ENCODE measurements at places on chromosomes 5 and 9.
A peak's percentile ranks its signal among the peaks of the same experiment; 100 is the strongest.

DNA sequence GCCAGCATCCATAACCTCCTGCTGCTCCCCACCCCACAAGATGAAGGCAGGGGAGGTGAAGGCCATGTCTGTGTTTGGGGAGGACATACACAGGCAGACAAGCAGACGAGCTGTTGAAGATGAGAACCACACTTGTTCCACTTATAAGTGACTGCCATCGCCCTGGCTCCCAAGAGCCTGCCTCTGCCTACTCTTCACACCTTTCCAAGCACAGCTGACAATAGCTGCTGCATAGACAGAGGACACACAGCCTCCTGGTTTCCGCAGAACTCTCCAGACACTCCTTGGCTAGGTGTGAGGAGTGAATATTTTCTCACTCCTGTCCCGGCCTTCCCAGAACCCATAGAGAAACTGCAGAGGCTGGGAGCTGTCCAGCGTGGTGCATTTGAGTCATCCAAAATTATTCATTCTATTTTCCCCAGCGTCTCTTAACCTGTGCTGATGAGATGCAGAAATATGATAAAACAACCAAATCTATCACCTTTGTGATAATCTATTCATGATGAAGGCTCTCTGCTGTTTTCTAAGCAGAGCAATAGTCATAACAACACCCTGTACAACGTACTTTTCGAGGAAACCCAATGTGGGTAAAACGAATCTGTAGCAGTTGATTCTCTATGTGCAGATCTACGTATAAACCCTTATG lies 24.7 kb downstream of the KLF9 start:
- DNase-seq = no peak

DNA sequence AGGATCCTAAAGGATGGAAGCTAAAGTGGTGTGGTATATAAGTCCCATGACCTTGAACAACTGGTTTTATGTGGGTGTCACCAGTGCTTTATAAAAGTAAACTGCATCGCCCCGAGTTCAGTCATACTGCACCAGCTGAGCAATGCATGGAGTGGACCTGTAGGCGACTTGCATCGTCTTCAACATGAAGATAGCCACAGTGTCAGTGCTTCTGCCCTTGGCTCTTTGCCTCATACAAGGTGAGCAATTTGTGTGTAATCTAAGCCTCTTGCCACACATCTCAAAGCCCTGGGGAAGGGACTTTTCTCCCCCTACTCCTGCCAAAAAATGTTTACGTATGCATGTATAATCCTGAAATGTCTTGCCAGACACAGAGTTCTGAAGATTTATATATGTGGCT lies at the start of gene SPINK5:
Gene SPINK5 (plus strand): TSS at position 120 of the 400 bp plus-strand sequence. CDS start 65 bp downstream, at position 185.
- DNase-seq = no peak

GRCh38 chr9:114614373-114614772 lies 3.3 kb downstream of the TMEM268 start:
- DNase-seq = peak; percentile 14

DNA sequence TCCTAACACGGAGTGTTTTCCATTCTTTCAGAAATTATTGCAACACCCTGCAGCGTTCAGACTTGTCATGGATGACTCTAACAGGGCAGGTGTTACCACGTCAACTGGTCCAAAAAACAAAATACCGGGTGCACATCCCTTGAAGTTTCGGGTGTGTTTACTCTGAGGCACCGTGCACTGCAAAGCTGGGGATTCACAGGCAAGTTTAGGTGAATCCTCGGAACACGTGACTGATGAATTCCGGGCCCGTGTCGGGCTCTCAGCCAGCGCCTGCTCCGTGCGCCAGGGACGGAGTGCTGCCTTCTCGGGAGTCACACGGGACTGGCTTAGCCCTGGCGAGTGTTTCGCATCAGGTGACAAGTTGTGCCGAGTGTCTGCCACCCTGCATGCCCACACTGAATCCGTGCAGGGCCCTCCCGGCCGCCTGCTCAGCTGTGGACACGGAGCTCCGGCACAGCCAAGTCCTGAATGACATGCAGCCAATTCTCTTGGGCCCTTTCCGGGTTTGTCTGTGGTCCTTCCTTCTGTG lies 66.0 kb upstream of the IRX4 start:
- DNase-seq = no peak

DNA sequence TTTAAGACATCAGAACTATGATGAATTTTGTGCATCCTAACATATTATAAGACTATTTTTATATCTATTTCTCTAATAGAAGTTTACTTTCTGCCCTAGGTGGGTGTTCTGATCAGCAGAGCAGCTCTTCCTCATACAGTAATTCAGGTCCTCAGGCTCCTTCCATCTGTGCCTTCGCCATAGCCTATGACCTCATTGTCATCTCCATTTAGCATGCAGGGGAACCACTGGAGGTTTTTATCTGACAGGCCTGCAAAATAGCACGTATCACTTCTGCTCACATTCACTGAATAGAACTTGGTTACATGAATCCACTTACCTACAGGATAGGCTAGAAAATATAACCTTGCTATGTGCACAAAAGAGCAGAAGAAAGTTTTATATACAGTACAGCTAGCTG lies 159.4 kb upstream of the CCNH start:
- no peak for DNase-seq

- DNase-seq = peak; percentile 59
Observed at GRCh38 chr9:94912700-94913249, 186.3 kb downstream of the AOPEP start.

DNA sequence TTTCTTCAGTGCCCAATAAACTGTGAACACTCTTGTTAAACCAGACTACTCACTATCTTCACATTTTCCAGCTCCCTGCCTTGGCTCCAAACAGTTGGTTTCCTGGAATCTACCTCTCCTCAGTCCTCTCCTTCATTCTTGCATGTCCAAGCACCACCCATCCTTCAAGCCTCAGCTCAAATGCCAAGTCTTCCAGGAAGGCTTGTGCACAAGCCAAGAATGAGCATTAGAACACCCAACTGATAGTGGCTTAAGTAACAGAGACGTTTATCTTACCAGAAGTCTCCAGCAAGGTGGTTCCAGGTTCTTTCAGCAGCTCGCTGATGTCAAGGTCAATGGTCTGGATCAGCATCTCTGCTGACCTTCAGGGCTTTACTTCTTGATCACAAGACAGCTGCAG lies 60.1 kb downstream of the PTPDC1 start:
- DNase-seq = no peak

- DNase-seq = no peak
Observed at GRCh38 chr9:16213781-16214515, 656.5 kb downstream of the BNC2 start.

DNA sequence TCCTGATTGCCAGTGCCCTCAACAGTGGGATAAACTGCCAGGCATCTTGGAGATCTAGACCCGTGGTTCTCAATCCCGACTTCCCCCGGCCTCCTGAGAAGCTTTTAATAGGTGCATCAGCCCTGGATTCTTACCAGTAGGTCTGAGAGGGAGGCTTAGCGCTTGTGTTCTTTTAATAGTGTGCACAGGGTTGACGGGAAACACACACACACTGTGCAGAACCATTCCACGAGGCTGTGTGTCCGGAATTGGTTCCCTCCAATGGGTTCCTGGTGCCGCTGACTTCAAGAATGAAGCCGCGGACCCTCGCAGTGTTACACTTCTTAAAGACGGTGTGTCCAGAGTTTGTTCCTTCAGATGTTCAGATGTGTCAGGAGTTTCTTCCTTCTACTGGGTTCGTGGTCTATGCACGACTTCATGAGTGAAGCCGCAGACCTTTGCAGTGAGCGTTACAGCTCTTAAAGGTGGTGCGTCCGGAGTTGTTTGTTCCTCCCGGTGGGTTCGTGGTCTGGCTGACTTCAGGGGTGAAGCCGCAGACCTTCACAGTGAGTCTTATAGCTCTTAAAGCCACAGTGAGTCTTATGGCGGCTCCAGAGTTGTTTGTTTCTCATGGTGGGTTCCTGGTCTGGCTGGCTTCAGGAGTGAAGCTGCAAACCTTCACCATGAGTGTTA lies 46.6 kb upstream of the PRSS3 start:
- DNase-seq = no peak

GRCh38 chr5:159504857-159505304 lies 174.6 kb upstream of the IL12B start:
- DNase-seq = no peak

- DNase-seq = no peak
Observed at GRCh38 chr5:174140452-174141020, 95.0 kb downstream of the NSG2 start.

DNA sequence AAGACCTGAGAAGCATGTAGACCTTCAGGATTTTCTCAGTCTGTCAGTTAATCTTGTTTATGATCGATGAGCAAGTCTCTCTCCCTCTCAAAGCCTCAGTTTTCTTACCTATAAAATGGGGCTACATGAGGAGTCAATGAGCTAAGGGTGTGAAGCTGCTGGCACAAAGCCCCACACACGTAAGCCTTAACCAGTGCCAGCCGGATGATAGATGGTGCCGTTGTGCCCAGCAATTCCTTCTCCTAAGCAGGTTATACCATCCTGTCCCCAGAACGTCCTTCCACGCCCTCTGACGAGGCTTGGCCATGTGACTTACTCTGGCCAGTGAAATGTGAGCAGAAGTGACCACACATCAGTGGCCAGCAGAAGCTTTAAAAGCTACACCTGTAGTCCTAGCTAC lies 179.0 kb downstream of the C9orf50 start:
- DNase-seq = no peak

- DNase-seq = no peak
Observed at GRCh38 chr9:110897943-110898342, 140.3 kb downstream of the LPAR1 start.

DNA sequence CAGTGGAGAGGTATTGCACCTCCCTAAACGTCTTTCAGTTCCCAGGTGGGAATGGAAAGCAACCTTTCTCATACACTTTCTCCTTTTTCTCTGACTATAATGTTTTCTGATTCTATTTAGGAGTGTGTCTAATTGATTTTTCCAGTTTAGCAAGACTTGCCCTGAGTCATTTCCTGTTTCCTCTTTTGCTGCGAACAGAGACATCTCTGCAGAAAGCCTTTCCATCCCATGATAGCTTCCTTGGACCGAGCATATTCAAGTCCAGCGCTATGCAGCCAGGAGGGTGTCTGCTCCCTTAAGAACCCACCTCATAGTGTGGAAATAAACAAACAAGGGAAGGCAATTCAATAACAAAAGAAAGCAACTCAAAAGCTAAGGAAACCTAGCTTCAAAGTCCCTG lies 60.0 kb upstream of the CDH6 start:
- DNase-seq = no peak

DNA sequence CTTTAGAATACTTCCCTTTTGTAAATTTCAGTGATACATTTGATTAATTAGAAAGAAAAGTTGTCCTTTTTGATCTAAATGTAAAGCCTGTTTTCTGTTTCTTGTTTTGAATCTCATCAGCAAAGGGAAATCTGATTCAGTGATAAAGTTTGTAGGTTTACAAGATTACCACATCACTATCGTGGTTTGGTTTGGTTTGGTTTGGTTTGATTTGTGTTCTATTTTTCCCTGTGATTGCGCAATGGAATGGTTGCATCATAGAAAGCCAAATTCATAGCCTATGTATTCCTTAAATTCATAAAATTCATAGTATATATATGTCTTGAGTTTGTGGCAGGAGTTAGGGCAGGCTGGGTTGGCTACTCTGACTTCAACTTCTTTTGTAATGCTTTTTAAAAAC lies 15.2 kb downstream of the SRFBP1 start:
- no peak for DNase-seq

GRCh38 chr9:4381744-4382143 lies 81.9 kb upstream of the GLIS3 start:
- no peak for DNase-seq

- DNase-seq = no peak
Observed at GRCh38 chr5:81552852-81553566, 159.1 kb upstream of the ACOT12 start.

DNA sequence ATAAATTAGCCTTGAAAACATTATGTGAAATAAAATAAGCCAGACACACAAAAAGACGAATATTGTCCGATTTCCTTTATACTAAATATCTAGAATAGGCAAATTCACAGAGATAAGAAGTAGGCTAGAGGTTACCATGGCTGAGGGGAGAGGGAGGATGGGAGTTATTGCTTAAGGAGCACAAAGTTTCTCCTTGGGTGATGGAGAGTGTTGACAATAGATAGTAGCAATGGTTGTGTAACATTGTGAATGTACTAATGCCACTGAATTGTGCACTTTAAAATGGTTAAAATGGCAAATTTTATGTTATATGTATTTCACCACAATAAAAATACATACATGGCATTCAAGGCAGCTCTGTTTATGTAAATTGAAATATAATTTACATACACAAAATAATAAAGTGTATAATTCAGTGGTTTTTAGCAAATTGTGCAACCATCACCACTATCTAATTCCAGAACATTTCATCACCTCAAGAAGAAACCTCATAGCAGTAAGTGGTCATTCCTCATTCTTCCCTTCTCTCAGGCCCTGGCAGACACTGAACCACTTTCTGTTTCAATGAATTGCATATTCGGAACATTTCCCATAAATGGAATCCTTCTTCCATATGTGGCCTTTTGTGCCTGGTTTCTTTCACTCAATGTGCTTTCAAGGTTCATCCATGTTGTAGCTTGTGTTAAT lies 59.2 kb downstream of the NDST1 start:
- no peak for DNase-seq

GRCh38 chr5:173602423-173602822 lies 14.0 kb downstream of the BOD1 start:
- peak; percentile 50 for DNase-seq

DNA sequence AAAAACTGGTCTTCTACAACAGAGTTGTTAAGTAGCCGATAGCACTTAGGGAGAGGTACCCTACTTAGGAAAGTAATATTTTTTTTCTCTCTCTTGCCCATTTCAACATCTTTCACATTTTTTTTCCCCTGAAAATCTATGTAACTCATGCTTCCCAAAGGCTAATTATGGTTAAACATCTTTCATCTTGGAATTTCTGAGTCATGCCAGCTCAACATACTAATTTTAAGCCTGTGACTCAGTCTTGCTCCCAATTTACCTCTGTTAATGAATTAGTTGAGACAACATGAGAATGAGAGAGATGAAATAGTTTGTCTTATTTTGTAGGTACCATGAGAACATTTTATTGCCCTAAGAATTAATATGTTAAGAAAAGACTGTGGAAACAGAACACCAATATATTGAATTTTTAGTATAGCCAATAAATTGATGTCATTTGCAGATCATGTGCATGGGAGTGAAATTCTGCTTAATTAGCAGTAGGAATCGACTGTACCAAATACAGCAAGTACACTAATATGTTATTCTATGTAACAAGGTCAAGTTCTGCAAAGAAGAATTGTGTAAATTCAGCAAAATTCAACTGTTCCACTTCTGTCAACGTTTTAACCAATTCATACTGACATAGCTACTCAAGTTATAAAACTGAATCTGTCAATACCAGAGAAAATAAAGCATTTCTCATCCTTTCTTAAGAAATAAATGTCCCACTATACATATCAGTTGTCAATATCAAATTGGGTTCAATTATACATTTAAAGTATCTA lies 550.0 kb downstream of the PTPRD start:
- no peak for DNase-seq

GRCh38 chr9:27422279-27422834 lies 101.7 kb upstream of the IFNK start:
- DNase-seq = no peak

DNA sequence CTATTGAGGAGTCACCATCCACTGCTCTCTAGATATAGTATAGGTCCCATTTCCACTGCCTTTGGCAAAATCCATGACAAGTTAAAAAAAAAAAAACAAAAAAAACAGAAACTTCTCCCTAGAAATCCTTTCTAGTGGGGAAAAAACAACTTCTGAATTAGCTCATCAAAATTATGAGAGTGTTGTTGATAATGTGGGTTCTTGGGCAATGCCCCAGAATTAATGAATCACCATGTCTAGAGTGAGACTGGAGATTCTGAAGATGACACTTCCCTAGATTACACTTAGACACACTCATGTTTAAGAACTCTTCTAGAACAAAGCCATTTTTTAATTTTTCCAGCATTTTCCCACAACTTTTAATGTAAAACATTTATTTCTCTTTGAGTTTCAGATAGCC lies 728.0 kb upstream of the C9orf72 start:
- no peak for DNase-seq
